ENCODE measurements at places on chromosomes 4 and X.

DNA sequence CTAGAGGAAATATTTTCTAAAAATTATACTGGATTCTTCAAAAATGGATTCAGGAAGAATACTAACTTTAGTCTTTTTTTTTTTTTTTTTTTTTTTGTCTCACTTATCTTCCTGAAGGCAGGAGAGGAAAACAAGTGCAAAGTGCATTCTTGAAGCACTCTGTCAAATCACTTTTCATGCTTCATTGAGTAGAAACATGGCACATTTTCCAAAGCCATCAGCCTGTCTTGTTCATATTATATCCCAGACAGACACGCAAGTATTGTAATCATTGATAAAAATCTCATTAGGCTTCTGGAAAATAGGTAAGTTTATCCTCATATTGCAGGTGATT is 1.2 kb downstream of the BBS12 start:
- no peak for DNase-seq

DNA sequence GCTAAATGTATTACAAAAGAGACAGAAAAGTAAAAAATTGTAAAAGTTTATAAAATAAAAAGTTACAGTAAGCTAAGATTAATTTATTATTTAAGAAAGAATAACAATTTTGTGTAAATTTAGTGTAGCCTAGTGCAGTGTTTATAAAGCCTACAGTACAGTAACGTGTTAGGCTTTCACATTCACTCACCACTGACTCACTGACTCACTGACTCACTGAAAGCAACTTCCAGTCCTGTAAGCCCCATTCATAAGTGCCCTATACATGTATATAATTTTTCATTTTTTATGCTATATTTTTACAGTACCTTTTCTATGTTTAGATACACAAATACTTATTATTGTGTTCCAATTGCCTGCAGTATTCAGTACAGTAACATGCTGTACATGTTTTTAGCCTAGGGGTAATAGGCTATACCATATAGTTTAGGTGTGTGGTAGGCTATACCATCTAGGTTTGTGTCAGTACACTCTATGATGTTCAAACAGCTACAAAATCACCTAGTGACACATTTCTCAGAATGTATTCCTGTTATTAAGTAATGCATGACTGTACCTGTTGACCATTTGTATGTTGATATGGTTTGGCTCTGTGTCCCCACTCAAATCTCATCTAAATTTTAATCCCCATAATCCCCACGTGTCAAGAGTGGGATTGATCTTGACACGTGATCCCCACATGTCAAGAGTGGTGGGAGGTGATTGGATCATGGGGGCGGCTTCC is 57.9 kb downstream of the CFAP299 start:
- peak; percentile 86 for DNase-seq

DNA sequence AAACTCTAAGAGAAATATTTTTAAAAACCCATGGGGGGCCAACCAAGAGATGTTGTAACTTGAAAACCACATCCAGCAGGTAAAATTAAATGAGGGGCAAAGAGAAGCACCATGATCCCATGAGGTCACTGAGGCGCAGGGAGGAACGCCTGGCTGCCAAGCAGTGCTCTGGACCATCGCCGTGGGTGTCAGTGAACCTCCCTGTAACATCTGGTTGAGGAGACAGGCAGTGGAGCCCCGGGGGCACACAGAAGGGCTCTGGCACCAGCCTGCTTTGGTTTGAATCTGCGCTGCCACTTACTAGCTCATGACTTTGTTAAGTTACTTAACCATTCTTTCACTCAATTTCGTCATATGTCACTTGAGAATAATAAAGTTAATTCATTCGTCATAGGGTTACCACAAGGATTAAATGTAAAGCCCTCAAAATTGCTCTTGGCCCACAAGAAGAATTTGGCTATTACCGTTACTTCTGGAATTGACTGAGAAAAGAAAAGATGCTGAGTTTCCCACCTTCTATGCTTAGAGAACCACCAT is 41.6 kb upstream of the SLC25A4 start:
- DNase-seq: no peak

- DNase-seq: no peak
These were observed 55.4 kb downstream of the ZFX start for GRCh38 chrX:24204958-24205357.

- no peak for DNase-seq
These were observed 22.9 kb downstream of the FAT1 start for GRCh38 chr4:186700746-186701145.

DNA sequence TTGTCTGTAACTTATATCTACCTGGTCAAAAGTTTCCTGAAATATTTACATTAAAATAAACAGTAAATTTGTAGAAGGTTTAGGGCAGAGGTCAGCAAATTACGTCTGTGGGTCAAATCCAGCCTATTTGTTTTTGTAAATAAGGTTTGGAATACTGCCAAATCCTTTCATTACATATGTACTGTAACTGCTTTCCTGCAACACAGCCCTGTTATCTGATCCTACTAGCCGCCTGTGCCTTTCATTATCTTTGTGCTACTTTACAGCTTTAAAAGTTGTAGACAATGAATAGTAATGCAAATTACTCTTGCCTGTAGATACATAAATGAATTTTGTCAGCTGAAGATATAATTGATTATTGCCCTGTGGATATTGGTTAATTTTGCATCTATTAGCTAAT is 369.6 kb upstream of the SLC7A11 start:
- no peak for DNase-seq

GRCh38 chr4:153798901-153799693 is 10.2 kb upstream of the SFRP2 start:
- no peak for DNase-seq

DNA sequence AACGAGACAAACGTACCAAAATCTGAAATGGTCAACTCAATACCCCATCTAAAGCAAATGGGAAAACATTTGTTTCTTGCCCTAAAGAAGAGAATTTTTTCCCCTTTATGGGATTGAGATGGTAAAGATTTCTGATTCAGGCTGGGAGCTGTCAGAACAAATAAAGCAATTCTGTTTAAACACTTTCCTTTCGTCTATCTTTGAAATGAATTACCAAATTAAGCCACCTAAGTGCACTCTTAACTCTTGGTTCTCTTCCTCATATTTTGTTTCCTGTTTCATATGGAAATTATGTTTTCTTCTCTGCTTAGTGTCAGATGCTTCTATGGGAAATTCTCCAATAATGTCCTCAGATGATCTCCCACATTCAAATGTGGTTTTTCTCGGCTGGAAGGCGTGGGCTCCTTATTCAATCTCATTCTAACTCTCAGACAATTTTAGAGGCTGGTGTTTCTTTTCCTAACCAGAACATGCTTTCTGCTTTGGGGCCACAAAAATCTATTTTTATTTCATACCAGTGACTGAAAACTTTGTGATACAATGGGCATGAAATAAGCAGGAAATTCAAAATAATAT is 50.3 kb upstream of the HPF1 start:
- DNase-seq: no peak

GRCh38 chr4:52371841-52372240 is 287.3 kb downstream of the USP46 start:
- no peak for DNase-seq

DNA sequence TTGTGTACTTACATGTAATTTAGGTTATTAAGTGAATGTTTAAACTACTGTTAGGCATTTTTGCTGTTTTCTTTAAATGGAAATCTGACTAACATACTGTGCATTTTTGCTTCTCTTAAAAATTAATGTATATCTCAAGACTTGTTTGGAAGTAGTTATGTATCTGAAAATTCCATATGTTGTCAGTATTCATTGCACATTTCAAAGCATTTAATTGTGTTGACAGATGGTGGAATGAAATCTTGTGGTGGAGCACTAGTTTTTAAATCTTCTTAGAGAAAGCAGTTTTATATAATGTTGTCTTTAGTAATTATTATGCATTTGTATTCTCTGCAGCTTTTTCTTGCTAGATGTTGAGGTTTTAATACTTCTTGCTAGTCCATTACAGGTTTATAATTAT is 71.5 kb upstream of the MSANTD1 start:
- DNase-seq: no peak

- DNase-seq: peak; percentile 15
These were observed 86.8 kb upstream of the VEGFC start for GRCh38 chr4:176879380-176880116.

All from fibroblast of skin of back (primary cell).